ENCODE measurements at places on chromosomes 6 and 20.

- no peak for DNase-seq
These were observed 10.1 kb downstream of the TGM3 start for GRCh38 chr20:2305946-2306345.

- peak; percentile 9 for DNase-seq
These were observed 45.6 kb downstream of the EYA4 start for GRCh38 chr6:133286765-133287164.

- no peak for DNase-seq
These were observed 13.4 kb downstream of the CD24 start for GRCh38 chr6:106961136-106961535.

- no peak for DNase-seq
These were observed 47.6 kb downstream of the PPP1R3G start for GRCh38 chr6:5132731-5133130.

GRCh38 chr6:7546020-7546369 lies 4.5 kb downstream of the DSP start:
- no peak for DNase-seq

DNA sequence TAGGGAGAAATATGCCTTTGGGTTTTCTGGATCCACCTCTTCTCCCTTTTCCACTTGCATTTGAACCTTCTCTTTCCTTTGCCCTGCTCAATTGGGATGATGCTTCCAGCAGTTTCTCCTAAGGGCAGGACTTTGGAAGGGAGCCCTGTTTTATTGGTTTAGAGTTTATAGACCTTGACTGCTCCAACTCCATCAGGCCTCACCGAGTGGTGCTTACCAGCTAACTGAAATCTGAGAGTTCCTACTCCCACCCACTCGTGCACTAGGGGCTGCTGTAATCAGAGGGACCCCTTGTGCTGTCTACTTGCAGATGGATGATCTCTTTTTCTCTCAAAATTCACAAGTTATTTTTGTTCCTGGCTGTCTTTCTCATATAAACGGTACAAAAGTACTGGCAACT lies 121.3 kb upstream of the SLC22A16 start:
- DNase-seq, result no peak

DNA sequence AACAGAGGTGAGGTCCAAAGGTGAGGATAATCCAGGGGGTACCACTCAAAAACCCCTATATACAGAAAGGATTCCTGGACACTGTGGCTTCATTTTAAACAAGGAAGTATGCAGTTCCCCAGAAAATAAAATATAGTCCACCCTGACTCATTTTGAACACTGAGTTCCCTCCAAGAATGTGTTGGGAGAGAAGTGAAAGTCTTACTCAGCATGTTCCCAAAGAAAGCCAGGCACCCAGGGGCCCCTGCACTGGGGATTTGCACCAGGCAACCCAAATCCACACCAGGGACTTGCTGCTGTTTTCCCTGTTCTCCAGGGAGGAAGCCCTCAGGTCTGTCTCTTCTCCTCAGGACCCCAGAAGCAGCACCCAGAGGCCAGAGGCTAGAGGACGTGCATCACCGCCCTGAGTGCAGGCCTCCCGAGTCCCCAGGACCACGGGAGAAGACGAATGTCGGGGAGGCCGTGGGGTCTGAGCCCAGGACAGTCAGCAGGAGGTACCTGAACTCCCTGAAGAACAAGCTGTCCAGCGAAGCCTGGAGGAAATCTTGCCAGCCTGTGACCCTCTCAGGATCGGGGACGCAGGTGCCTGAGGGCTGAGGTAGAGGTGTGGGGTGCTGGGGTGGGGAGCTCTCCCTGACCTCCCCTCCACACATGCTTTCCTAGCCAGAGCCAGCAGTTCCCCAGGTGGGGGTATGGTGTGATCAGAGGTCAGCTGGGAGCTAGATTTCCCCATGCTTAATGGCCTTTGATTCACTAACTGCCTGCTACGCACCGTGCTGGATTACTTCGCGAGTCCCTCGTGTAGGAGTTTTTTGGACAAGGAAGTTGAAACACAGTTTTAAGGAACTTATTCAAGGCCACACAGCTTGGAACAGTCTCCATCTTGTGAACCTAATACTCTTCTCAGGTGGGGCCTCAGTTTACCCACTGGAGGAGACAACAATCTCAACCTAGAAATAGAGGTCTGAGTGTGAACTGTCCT lies 3.3 kb downstream of the FGD2 start:
- DNase-seq, result no peak

DNA sequence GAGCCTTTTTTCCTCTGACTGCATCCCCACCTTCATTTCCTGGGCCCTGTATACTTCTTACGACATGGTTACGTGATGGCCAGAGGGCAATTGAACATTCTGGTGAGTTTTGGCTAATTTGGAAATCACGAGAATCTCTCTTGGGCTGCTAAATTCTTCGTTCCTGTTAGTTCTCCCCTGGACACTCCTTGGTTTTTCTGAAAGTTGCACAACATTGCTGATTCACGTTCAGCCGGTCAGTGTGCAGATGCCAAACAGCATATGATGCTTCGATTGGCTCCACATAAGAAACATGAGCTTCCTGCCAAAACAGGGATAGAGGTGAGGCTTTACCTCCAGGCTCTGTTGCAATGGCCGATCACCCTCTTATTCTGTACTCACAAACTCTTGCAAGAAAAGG lies 119.4 kb upstream of the LY86 start:
- no peak for DNase-seq

GRCh38 chr6:13273931-13274706 lies 54.2 kb downstream of the TBC1D7 start:
- DNase-seq, result peak; percentile 70

GRCh38 chr20:18543932-18544331 lies 23.3 kb upstream of the SMIM26 start:
- no peak for DNase-seq

DNA sequence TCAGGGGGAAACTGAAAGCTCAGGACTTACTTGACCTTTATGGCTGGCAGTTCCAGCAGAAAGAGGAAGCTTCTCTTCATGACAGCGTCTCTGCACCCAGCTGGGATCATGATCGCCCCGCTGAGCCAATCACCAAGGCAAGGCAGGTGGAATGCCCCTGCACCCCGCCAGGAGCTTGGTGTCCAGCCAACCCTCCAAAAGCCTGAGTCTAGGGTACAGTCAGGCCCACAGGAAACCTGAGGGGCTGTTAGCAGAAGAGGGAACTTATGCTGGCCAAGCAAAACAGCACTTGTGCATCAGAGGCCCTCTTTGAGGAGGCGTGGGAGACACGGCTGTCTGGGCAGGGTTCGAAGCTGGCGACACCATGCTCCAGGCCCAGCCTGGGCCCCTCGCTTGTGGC lies 188.3 kb upstream of the GMDS start:
- DNase-seq, result no peak

- peak; percentile 87 for DNase-seq
These were observed 107.3 kb downstream of the IRF4 start for GRCh38 chr6:498795-499231.

- no peak for DNase-seq
These were observed 147.5 kb downstream of the BMP7 start for GRCh38 chr20:57118964-57119363.

- DNase-seq, result no peak
These were observed 628.8 kb upstream of the CITED2 start for GRCh38 chr6:140003217-140003616.

GRCh38 chr20:24098886-24099285 lies 110.3 kb upstream of the GGTLC1 start:
- no peak for DNase-seq

DNA sequence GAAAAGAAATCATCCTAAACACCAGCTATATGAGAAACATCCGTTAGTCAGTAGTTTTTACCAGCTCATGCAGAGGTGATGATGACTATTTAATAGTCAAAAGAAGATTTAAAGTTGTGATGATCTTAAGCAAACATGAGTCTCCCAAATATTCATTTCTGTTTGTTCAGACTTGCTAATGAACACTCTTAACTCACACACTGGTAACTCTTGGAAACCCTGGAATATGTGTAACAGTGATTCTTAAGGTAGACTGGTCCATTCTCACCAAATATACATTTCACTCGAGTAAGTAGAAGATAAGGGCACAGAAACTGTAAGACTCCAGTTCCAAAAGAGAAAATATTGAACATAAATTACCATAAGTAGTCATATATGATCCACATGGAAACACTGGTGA lies 29.1 kb downstream of the RSPO3 start:
- no peak for DNase-seq

DNA sequence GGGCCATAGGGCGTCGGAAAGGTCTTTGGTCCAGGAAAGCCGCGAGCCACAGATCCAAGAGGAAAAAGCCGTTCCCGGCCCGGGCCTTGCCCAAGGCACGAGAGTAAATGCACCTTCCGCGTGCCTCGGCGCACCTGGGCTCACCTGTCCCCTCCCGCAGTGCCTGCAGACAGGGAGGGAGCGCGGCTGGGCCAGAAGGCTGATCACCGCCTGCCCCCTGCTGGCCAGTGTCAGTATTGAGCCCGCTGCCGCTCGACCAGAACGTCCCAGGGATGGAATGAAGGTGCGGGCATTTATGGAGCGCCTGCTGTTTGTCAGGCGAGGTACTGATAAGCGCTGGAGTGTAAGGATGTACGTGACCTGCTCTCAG lies 679 bp upstream of the LPIN3 start:
- DNase-seq, result peak; percentile 85

DNA sequence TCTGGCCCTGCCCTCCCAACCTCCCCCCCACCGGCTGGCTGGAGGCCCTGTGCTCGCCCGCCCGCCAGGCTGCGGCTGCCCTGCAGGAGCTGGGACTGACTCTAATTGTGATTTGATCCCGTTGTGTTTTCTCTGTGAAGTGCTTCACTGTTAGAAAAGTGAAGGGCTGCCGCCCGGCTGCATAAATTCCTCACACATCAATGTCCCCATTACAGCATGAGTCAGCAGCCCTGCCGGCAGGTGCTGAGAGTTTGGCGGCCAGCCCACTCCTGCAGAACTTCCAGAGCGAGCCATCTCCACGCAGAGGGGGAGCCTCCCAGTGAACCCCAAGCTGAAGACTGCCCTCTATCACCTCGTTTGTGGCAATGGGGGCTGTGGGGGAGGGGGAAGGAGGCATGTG lies 137.9 kb downstream of the DLL1 start:
- DNase-seq, result no peak

DNA sequence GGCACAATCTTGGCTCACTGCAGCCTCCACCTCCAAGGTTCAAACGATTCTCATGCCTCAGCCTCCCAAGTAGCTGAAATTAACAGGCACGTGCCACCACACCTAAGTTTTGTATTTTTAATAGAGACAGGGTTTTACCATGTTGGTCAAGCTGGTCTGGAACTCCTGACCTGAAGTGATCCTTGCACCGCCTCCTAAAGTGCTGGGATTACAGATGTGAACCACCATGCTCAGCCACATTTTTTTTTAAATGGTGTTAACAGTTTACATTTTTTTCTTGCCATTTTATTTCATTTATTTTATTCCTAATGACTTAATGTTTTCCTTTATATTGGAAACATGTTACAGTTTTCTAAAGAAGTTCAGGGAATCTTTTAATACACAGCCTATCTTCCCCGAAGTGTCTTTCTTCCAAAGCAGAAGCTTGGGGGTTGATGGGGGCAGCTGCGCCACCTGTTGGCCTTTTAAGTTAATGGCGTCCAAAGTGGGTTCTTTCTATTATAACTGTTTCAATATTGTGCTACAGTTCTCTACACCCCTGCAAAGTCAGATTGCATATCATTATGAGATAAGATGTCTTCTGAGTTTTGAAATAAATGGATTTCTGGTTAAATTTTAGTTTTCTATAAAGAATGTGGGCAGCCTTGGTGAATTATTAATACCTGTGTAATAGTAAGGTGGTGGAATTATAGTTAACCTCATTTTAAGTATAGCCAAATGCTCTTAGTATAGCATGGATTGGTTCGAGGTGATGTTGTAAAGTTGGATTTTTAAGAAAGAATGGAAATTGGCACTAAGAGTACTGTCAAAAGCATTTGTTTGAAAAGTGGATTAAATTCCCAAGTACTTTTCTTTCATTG lies 42.0 kb upstream of the PLCG1 start:
- DNase-seq, result peak; percentile 57

DNA sequence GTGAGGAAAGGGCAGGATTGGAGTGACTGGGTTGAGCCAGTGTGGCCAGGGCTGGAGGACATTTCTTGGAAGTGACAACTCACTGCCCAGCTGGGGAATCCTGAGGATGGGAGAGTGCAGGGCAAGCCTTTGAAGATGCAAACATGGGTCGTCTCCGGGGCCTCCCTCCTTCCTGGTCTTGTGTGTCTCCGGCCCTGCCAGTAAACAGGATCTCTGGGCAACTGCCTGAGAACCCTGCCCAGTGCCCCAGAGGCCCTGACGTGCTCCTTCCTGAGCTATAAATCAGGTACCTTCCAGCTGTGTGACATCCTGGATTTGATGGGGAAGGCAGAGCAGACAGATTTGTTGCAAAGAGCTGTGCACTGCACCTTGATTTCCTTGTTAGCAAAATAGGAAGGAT lies 12.9 kb upstream of the TCF15 start:
- no peak for DNase-seq

DNA sequence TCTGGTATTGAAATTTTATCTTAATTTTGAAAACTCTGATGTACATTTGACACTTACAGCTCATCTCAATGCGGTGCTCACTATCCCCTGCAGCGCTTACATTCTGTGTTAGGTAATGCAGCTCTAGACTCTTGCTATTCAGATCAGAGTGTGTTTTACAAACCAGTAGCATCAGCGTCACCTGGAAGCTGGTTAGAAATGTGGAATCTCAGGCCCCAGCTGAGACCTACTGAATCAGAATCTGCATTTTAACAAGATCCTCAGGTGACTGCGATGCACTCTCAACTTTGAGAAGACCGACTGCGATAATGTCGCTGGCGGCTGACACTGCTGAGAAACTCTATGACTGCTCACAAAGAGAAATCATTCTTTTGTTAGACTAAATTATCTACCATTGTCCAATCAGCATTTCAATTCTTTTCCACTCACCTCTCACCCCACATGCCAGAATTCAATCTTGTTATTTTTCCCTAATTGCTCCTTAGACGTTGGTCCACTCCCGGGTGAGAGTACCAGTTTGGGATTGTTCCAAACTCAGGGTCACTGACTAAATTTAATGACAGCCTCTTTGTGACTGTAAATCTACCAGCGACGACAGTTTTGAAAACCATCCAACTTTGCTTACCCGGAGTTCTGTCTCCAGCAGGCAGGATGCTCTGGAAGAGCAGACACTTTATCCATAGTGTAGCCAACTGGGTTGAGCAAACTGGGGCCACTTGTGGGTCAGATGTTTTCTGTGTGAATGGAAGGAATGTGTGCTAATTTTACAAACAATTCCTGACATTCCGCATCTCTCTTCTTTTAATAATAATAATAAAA lies 140.1 kb upstream of the BTBD3 start:
- no peak for DNase-seq

DNA sequence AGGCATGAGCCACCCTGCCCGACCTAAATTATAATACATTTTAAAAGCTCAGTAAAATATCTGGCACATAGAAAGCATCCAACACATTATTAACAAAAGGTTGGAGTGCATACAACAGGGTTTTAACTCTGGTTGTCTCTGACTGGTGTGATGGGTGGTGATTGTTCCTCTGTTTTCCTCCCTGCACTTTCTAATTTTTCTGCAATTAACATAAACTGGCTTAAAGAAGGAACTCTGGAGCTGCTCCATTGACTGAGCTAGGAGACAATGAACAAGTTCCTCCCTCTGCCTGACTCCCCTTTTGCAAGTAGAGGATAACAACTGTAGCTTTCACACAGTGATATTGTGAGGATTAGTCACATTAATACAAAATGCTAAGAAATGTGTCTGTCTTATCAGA lies 48.5 kb upstream of the SIRPG start:
- no peak for DNase-seq

- DNase-seq, result no peak
These were observed 46.1 kb upstream of the CCN6 start for GRCh38 chr6:112007805-112008204.

- DNase-seq, result no peak
These were observed 135.9 kb downstream of the RNASET2 start for GRCh38 chr6:166820483-166820882.

Measured in activated CD4-positive, alpha-beta T cell treated with anti-CD3 and anti-CD28 coated beads, Interleukin-10, Interleukin-2, amounts not matched to agents 100 ng/mL and 50 ng/mL, durations not matched to agents 16 hours and 8 hours (primary cell).